ENCODE measurements at places on chromosomes 2 and 18.

- DNase-seq, result no peak
These were observed 290.8 kb downstream of the GBX2 start for GRCh38 chr2:235877275-235877802.

- no peak for DNase-seq
These were observed 10.9 kb upstream of the ERBB4 start for GRCh38 chr2:212549463-212549862.

- DNase-seq, result no peak
These were observed 67.8 kb downstream of the TMEM18 start for GRCh38 chr2:609449-609848.

GRCh38 chr2:23497063-23497462, 112.1 kb downstream of the KLHL29 start:
- DNase-seq, result no peak

- DNase-seq, result no peak
These were observed 332.9 kb downstream of the CDH2 start for GRCh38 chr18:27843783-27844777.

DNA sequence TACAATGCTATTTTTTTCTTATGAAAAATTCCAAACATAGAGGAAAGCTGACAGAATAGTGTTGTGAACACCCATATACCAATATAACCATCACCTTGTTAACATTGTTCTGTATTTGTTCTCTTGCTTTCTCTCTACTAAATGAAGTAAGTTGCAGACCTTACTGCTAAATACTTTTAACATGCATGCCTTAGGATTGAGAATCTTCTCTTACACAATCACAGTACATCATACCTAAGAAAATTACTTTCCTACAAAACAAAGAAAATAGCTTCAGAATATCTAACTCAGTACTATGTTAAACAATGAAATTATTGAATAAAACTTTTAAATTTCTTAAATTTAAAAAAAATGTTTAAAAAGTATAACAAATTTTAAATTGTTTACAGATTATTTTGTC, 136.5 kb downstream of the UBR3 start:
- no peak for DNase-seq

DNA sequence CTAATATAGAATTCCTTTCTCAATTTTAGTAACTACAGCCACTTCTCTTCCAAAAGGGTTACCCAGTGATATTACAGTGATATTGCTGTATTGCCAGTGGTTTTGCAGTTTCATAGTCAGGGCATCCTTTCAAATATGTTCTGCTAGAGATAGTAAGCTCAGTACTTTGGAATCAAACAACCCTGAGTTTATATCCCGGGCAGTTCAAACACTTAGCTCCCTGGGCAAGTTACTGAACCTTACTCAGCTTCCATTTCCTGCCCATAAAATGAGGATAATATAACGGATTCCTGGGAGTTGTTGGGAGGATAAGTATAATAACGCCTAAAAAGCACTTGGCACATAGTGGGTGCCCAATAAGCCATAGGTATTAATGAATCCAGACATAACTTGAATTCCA, 212.6 kb upstream of the PARD3B start:
- no peak for DNase-seq

GRCh38 chr18:76134628-76135027, 360.4 kb downstream of the ZNF516 start:
- no peak for DNase-seq

- no peak for DNase-seq
These were observed 53.4 kb downstream of the PKP4 start for GRCh38 chr2:158509928-158510797.

- DNase-seq, result no peak
These were observed 8.5 kb downstream of the RFX8 start for GRCh38 chr2:101466426-101466825.

GRCh38 chr2:20781656-20782265, 41.1 kb downstream of the LDAH start:
- DNase-seq, result no peak
